ENCODE measurements at places on chromosomes 3 and 15.

DNA sequence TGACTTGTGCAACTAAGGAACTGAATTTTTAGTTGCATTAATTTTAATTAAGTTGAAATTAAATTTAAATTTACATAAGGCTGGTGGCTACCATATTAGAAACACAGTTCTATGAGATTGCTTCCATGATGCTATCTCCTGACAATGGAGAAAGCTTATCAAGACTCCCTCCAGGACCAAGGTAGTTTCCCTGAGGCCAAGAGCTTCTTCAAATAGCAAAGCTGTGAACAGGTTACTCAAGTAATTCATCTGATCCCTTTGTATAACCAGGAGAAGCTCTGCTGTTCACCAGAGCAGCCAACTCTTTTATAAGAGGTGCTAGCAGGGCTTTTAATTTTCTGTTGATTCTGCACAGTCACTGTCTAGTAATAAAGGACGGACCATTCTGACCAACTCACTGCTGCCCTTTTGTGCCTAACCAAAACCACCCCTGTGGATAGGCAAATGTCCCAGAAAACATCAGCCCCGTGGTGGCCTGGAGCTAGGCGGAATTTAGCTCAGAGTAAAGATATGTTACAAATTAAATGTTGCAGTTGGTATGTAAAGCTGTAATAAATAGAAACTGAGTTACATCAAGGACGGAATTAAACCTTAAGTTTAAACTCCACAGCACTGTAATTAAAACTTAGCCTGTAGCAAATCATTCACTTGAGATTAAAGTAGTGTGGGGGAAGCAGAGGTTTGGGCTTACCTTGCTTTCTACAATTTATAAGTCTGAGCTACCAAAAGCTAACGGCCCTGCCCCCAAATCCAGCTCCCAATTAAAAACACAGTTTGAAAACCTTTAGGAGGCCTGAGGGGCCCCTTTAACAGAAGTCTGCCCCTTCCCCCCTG lies 55.6 kb upstream of the LRTM1 start:
- no peak for DNase-seq

DNA sequence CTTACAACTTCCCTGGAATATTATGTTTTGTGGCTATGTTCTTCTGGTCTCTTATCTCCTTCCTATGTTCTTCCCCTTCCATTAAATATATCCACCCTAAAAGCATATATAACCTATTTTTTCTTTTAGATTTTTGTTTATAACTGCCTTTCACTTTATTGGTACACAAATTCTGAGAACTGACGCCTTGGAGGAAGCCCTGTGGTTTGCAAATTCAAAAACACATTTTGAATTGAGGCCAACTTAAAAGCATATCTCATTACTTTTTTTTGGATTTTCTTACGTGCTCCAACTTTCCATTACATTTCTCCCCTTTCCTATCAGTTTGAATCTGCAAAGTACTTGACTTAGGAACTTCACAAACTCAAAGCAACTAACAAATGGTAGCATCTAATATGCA lies 15.3 kb upstream of the COLQ start:
- no peak for DNase-seq

GRCh38 chr3:32177702-32178198 lies 60.7 kb upstream of the CMTM8 start:
- peak; percentile 29 for DNase-seq

GRCh38 chr3:172622916-172623700 lies 87.8 kb downstream of the NCEH1 start:
- DNase-seq: peak; percentile 17

- DNase-seq: no peak
These were observed 4.7 kb upstream of the DIS3L start for GRCh38 chr15:66288551-66289185.

GRCh38 chr3:109930582-109930981 lies 593.2 kb upstream of the DPPA4 start:
- no peak for DNase-seq

GRCh38 chr15:95864467-95864886 lies 466.0 kb upstream of the NR2F2 start:
- DNase-seq: peak; percentile 17

GRCh38 chr3:122774564-122774963 lies 19.1 kb downstream of the HSPBAP1 start:
- no peak for DNase-seq

- no peak for DNase-seq
These were observed 4.9 kb upstream of the KNSTRN start for GRCh38 chr15:40377606-40378005.

- DNase-seq: no peak
These were observed 129.6 kb downstream of the GADL1 start for GRCh38 chr3:30764891-30765290.

DNA sequence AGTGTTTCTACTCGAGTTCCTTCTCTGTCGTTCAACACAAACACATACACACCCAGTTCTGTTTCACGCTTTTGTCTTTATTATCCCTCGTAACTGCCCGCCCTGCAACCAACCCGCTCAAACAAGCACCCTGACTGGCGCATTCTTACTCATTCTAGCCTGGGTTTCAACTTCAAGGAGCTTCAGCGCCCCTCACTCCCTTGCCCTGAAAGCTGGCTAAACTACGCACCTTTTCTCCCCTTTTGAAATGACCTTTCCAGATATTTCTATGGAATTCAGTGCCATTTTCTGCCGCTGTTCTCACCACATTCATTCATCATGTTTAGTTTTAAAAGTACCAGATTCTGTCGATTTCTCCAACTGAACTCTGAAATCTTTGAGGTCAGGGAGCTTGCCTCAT lies 653 bp upstream of the MFSD1 start:
- DNase-seq: no peak

- DNase-seq: no peak
These were observed 111.6 kb upstream of the PHLDB2 start for GRCh38 chr3:111747490-111747889.

- no peak for DNase-seq
These were observed 70.2 kb upstream of the ST3GAL6 start for GRCh38 chr3:98692787-98693473.

DNA sequence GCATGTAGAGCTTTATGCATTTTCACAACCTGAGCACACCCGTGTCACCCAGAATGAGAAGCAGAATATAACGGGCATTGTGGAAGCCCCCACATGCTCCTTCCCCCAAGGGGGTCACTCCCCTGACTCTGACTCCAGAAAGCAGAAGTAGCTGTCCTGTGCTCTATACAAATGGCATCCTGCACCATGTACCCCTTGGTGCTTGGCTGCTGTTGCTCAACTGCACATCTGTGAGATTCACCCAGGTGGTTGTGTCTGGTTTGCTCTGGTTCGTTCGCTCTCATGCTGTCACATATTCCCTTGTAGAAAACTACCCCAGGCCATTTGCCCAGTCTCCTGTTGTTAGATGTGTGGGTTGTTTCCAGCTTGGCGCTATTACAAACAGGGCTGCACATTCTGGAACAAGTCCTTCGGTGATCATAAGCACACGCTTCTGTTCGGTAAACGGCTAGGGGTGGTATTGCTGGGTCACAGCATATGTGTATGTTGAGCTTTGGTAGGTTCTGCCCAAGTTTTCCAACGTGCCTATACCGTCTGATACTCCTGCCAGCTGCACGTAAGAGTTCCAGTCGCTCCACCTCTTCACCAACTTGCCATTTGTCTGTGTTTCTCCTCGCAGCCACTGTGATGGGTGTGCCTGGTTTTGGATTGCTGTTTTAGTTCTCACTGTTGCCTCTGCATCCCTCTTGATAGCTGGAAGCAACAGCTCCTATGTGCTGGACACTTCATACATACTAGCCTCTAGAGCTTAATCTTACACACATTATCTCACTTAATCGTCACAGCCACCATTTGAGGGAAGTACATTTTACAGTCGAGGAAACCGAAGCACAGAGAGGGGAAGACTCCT lies 65.4 kb upstream of the SLC6A6 start:
- no peak for DNase-seq

GRCh38 chr3:16205156-16205870 lies 30.8 kb downstream of the GALNT15 start:
- no peak for DNase-seq

DNA sequence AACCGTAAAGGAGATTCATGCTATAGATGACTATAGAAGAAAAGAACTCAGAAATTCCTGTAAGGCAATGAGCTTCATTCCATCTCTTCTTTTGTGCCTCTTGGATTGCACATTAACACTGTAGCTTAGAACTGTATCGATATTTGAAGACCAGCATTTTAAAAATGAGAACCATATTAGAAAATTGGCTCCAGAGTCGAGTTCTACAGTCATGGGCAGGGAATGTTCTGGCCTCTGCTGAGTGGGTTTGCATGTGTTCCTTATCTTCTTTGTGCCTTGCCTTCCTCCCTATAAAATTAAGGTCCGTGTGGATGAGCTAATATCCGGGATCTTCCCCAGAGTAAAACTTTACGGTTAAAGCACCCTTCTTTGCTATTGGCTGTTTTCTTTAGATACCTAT lies 77.4 kb upstream of the PLCL2 start:
- DNase-seq: no peak

- no peak for DNase-seq
These were observed 27.7 kb downstream of the CRTC3 start for GRCh38 chr15:90557186-90558084.

DNA sequence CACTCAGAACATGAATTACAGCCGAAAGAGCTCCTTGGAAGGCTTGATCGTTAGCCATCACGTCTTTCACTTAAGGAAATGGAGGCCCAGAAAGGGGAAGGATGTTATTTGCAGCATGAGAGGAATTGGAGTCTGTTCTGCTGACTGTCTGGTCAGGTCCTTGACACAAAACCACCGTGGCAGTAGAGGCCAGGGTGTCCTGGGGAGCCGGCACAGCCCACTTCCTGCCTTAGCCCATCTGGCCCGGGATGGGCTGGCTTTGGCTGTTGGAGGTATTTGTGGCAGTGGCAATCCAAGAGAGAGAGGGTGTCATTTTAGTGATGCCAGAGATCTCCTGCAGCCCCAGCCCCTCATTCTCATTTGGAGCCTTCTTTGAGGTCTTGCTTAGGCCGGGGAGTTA lies 37.4 kb downstream of the ST6GAL1 start:
- DNase-seq: no peak

- no peak for DNase-seq
These were observed 274.7 kb upstream of the UBE2E2 start for GRCh38 chr3:22928216-22929110.

GRCh38 chr15:74324714-74325113 lies 42.7 kb downstream of the CYP11A1 start:
- no peak for DNase-seq
